ENCODE measurements at places on chromosomes 3 and 15.

DNA sequence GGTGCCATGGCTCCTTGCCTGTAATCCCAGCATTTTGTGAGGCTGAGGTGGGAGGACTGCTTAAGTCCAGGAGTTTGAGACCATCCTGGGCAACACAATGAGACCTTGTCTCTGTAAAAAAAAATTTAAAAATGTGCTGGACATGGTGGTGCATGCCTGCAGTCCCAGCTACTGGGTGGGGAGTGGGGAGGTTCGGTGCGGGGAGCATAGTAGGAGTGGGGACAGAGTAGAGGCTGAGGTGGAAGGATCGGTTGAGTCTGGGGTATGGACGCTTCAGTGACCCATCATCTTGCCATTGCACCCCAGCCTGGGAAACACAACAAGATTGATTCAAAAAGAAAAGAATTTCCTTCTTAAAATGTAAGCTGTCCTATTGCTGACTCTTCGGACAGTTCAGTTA, 1490.0 kb upstream of the GBE1 start:
- DNase-seq = no peak

GRCh38 chr3:67006460-67006859, 8.4 kb downstream of the KBTBD8 start:
- DNase-seq = no peak

DNA sequence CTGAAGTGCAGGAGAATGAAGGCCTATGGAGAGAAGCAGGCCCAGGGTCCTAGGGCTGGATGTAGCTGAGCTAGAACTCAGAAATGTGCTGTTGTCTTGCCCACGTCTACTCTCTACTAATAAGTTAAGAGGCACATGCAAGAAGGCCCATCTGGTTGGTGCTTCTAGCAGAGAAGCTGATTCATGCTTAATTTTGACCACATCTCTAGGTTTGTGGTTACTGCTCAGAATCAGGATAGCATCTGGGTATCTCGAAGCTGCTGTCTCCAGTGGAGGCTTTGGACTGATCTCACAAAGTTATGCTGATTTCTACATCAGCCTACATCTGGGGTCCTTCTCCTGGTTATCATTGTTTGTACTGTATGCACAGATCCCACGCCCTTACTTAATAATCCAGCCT, 87.3 kb downstream of the CACNA1D start:
- DNase-seq = no peak

DNA sequence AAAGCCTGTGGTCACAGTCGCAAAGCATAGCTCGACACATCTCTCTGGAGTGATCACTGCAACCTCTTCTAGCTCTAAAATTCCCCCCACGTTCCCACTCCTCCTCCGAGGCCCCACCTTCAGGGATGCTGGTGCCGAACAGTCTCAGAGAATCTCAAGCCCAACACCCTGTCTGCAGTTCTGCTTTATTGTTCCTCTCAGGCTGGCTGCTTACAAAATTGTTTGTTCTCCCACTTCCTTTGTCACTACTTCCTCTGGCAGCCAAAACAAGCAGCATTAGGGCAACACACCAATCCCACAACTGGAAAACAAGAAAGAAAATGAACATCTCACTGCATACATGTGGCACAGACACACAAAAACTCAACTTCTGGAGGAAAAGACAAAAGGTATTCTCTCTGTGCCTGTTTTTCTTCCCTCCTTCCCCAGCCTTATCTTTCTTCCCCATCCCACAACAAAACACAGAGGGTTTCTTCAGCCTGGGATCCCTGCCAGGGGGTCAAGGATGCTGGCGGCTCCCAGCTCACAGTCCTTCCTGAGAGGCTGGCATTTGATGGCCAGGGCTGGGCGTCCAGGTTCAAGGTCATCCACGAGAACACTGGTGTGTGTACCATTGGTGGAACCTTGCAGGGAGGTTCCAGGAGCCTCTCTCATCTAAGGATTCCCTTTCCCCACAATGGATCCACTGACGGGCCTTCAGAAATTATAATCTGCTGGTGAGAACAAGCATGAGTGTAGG, 108.4 kb downstream of the TMCO5A start:
- no peak for DNase-seq

DNA sequence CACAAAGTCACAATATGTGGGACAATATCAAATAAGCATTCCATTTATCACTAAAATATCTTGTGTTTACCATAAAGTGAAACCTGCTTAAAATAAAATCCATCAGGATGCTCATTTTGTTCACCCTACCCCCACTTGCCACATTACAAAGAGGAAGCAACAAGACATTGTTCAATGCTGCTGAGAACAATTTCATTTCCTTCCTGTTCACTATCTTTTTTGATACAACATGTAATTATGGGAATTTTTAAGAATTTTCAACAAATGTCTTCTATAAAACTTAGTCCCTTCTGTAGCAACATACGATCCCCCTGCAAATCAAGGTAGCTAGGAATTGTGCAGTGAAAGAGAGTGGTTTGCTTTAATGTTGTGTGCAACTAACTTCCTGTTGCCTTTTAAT, 34.9 kb upstream of the GPR160 start:
- no peak for DNase-seq

- no peak for DNase-seq
Measured at GRCh38 chr3:120077731-120078130, 16.5 kb downstream of the GSK3B start.

- no peak for DNase-seq
Measured at GRCh38 chr3:120272286-120272685, 12.7 kb downstream of the GPR156 start.

DNA sequence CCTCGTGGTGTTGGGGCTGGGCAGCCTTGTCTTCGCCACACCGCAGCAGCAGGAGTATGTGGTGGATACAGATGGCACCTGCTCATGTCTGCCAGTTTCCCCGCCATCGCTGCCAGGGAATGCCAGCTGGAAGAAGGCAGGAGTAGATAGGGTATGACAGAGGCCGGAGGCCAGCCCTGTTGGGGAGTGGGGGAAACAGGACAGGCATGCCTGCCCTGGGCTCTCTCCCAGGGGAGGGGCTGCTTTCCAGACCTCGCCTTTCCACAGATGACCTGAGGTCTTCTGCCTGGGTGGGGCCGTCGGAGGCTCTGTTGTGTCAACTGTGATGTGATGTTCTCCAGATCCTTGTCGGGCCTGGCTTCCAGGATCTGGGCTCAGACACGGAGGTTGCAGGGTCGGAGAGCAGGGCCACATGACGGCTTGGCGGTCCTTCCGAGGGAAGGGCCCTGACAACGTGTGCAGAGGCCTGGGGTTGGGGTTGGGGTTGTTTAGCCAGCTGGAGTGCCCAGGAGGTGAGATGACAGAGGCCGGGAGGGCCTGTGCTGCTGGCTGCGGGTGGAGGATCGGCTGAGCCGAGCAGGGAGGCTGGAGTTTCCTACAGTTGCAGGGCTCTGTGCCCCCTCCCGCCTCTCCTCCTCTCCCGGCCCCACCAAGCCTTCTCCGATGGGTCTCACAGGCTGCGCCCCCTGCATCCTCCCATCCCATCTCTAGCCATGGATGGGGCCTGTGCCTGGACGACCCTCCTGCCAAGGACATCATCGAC, 102.0 kb downstream of the TBC1D2B start:
- no peak for DNase-seq

GRCh38 chr3:13561376-13561775, 12.5 kb downstream of the FBLN2 start:
- DNase-seq = no peak

GRCh38 chr3:59708202-59708601, 658.4 kb upstream of the CFAP20DC start:
- no peak for DNase-seq

- peak; percentile 83 for DNase-seq
Measured at GRCh38 chr15:66702035-66702786, at the start of gene SMAD6. Gene SMAD6 (plus strand): TSS chr15:66702236. CDS start chr15:66703259, 1,023 bp downstream.

- DNase-seq = no peak
Measured at GRCh38 chr3:32972482-32973146, 21.2 kb downstream of the CCR4 start.

- DNase-seq = peak; percentile 97
Measured at GRCh38 chr3:46892285-46893145, 15.0 kb downstream of the PTH1R start.

- peak; percentile 78 for DNase-seq
Measured at GRCh38 chr3:48598323-48599076, 3.4 kb upstream of the COL7A1 start.

DNA sequence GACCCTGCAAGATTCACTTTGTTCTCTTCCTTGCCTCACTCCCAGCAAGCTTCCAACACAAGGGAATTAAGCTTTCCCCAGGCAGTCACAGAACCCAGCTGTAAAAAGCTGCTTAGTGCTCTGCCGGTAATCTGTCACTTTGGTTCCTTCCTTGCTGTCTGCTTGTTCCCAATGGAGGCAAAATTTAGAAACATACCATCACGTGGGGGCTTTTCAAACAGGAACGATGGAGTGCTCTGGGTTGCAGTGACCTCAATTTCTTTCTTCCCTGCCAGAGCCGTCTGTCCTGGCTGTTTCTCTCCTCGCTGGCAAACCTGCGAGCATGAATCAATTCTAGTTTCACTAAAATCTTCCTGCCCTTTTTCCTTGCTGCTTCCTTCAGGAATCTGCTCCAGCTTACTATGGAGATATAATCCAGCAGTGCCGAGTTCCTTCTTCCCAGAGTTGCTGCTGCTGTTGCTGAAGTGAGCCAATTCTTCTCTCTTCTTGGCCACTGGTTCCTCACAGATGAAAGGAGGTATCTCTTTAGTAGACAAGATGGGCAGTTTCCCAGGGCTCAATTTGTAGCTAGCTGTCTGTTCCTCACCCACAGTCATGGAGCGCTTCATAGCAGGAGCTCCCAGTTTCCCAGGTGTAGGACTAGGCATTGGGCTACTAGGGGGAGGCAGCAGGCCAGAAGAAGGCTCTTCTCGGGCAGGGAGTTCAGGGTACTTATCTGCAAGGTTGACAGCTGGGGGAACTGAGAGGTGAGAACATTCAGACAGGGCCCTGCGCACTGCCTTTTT, 88.1 kb downstream of the DHX30 start:
- no peak for DNase-seq

GRCh38 chr3:50978991-50979667, 304.4 kb downstream of the DOCK3 start:
- no peak for DNase-seq

DNA sequence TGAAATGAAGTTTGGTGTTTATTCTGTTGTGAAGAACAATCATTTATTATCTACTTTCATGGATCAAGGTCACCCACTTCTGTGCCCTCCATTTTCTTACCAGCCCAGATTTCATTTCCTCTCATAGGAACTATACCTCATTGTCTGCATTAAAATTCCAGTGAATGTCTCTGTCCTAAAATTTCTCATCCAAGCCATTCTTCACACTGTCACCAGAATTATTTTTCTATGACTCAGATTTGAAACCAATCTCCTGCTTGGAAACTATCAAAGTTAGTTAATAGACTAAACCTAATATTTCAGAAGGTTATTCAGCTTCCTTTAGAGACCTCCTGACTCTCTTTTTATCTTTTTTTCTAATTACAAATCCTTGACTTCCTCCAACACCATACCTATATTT, 364.1 kb upstream of the CBLB start:
- no peak for DNase-seq

DNA sequence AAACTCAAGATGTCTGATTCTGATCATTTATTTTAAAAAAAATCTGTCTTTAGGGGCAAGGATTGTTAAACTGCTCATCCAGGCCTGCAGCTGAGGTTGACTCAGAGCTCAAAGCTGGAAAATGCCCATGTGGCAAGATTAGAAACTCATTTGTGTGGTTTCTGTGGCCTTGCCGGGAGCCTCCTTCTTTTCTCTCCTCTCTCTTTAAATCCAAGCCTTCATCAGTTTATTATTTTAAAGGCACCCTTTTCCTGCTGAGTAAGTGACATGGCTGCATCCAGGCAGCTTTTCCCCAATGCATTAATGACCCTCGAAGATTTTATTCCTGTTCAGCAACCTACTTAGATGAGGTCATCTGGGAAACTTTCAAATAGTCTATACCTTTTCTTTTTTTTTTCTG, 221.3 kb upstream of the CDIN1 start:
- no peak for DNase-seq

GRCh38 chr3:123081718-123082369, 15.0 kb downstream of the PDIA5 start:
- no peak for DNase-seq

- DNase-seq = no peak
Measured at GRCh38 chr15:43251871-43252250, 14.9 kb downstream of the TGM5 start.

GRCh38 chr15:101054116-101054515, 135.0 kb downstream of the LRRK1 start:
- no peak for DNase-seq

GRCh38 chr3:24533561-24534193, 39.0 kb upstream of the THRB start:
- no peak for DNase-seq

GRCh38 chr3:101936419-101937356, 87.4 kb downstream of the NFKBIZ start:
- DNase-seq = peak; percentile 50

- peak; percentile 38 for DNase-seq
Measured at GRCh38 chr3:171049861-171050444, 23.4 kb upstream of the SLC2A2 start.

DNA sequence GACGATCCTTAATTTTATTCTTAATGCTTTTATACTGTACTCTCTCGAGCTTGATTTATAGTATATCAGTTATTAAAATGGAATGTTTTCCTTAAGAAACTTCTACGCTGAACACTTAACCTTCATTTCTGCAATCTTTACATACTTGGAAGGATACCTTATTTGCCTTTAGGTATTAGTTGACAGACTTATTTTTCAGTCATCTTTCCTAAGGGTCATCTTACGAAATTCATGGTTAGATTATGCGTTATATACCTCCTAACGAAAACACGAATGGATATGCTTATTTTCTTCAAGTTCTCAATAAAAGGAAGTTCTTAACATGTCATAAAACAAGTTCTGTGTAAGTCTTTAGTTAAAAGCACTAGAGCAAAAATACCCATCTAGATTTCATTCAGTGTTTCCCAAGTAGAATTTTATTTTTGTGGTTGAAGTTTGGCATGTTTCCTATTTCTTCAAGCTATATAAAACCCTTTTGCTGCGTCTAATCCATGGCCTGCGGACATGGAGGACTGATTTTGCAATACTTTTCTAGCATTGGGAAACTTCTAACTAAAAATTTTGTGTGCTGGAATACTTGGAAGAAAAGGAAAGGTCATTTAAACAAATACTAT, 231.3 kb downstream of the TP63 start:
- DNase-seq = no peak

- DNase-seq = no peak
Measured at GRCh38 chr15:78232951-78233350, 1.4 kb downstream of the ACSBG1 start.

GRCh38 chr3:69855436-69856162, 116.3 kb downstream of the MITF start:
- no peak for DNase-seq
